ENCODE measurements at places on chromosomes 2 and 18.
A peak's percentile ranks its signal among the peaks of the same experiment; 100 is the strongest.

DNA sequence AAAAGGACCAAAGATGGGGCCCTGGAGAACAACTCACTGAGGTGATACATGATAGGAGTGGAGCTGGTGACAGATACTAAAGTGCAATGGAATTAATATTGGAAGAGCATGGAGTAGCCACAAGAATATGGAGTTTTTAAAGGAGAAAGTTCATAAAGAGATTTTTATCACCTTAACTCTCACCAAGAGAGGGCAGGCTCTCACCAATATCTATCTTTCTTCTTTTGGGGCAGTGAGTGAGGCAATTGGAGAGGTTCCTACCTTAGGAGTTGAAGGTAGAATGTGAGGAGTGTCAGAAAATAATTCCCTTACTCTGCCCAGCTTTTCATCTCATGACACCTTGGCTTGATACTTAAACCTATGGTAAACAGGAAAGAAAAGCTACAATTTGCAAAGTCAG is 233.7 kb upstream of the CWC22 start:
- DNase-seq: no peak

DNA sequence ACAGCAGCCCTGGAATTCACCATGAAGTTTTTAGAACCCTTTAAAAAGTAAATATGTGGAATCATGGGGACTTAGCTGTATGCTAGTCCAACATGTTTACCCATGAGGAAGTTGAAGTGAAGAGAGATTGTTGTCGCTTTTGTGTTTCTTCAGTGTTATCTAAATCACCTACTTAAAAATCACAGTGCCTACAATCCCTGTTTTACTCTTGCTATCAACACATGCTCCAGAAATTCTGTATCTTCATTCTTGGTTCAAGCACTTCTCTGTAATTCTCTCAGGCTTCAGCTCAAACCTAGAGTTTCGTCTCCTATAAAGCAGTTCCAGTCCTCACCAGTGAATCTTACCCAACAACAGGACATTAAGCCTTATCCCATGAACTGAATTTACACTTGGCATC is 30.5 kb upstream of the CHMP1B start:
- DNase-seq: no peak

DNA sequence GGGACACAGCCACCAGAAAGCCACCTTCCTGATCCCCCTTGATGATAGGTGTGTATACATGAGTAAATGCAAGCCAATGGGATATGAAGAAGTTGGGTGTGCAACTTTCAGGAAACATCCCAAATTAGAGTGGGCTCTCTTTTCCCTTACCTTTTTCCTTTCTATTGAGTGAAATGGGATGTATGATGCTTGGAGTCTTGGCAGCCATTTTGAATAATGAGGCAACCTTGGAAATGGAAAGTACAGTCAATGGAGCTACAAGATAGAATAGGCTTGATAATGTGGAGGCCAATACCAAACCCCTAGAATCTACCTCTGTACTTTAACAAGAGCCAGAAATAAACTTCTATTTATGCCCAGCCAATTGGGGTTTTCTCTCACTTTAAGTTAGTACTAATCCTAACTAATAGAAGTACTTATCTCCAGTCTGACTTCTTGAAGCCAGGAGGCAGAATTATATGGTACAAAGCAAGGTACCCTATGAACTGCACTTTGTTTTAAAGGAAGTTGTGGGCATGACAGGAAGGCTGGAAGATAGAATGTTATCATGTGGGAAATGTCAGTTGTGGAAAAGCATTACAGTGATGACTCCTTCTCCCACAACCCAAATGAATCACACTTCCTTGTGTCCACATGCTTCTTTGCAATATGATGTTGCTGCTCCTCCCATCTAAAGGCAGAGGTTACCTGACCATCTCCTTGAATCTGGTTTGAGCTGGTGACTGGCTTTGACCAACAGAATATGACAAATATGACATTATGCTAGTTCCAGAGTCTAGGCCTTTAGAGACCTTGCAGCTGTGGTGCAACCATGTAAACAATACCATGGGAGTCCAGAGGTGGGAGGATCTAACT is 12.9 kb upstream of the NABP1 start:
- no peak for DNase-seq

DNA sequence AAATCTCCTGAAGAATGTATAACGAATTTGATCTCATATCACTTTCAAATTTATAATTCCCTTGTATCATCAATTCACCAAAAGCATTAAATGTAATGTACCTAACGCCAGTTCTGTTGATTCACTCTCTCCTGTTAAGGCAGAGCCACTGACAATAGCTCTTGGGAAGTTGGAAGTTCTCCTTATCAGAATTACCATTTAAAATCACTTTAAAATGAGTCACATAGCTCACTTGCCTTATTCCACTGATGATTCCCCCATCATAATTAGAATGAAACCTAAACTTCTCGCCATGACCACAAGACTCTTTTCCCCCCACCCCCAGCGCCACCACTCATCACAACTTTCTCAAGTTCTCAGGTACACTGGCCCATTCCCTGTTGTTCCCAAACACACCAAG is 117.1 kb downstream of the PID1 start:
- DNase-seq: no peak

GRCh38 chr2:70714141-70714905 is 53.7 kb downstream of the ADD2 start:
- no peak for DNase-seq

DNA sequence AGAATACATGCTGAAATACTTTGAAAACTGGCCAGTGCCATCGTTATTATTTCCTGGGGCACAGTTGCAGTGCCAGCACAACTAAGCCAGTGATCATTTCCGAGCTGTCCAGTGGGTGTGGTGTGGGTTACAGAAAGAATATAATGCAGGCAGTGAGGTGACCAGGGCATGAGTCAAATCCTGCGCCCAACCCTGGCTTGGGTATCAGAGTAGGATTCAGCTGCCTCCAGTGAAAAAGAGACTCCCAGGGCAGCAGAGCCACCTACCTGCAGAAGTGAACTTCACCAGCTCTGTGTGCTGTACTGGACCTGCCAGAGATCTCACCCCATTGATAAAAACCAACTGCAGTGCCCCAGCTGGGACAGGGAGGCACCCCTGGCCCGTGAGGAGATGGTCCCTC is 18.0 kb downstream of the SLC9A2 start:
- DNase-seq: no peak

DNA sequence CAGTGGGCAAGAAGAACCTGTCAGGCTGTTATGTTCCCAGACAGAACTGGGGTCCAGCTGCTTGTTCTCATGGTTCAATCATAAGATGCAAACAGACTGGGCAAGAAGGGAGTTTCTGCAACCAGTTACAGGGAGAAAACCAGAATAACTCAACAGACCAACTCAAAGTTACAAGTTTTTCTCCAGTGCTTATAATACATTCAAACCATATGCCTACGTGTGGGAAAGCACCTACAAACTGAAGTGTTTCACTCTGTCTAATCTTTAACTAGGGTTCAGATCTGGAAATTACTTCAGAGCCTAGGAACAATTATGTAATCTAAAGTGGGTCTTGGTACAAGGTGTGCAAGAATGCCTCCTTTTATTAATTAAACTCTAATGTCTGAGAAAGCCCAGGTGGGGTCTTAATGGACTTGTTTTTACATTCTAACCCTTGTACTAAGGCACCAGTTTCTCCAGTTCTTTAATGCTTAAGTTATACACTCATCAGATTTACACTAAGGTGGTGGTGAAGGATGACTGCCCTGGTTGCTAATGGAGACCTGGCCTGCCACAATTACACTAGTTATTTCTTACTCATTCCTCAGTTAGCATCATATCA is 951.9 kb downstream of the TSN start:
- DNase-seq: no peak

- no peak for DNase-seq
These were observed 73.5 kb downstream of the MEX3C start for GRCh38 chr18:51123936-51124486.

- no peak for DNase-seq
These were observed 34.1 kb upstream of the GCC2 start for GRCh38 chr2:108414945-108415344.

- DNase-seq: peak; percentile 77
These were observed 11.3 kb downstream of the IL1RN start for GRCh38 chr2:113138428-113139322.

DNA sequence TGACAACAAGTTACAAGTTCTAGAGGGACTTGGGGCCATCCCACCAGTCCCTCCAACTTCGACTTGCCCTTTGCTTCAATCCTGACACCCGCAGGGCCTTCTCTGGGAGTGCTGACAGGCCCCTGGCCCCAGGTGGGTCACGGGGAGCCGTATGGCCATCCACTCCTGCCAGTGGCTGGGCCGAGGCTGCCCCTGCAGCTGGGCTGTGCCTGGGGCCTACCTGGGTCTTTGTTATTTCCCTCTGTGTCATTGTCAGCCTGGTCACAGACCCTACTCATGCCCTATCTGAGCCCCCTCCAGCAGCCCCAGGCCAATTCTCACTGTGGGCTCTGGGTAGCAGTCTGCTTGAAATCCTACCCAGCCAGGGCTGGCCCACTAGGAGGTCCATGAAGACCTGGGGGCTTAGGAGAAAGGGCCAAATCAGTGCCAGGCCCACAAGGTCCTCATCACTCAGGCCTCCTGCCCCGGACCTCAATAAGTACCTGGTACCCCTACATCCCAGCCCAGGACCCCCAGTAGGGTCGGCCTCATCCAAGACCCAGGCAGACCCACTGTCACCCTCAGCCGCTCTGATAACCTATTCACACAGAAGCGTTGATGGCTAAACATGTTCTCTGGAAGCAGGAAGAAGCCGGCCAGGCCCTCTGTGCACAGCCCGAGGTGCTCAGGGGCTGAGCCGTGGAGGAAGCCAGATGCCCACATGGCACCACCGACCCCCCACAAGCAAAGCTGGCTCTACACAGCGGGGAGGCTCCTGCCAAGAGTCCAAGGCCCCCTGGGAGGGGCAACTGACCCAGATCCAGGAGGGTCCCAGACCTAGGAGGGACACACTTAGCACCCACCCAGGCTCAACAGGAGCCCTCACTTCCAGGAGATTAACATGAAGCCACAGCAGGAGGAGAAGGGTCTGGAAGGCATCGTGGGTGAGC is 57.7 kb downstream of the BIN1 start:
- DNase-seq: no peak

GRCh38 chr2:103161456-103162289 is 399.8 kb downstream of the TMEM182 start:
- peak; percentile 45 for DNase-seq

GRCh38 chr2:70003093-70003830 is 41.8 kb upstream of the ASPRV1 start:
- DNase-seq: no peak
